ENCODE measurements at places on chromosomes 1 and 21.

- DNase-seq: no peak
Observed at GRCh38 chr1:203057911-203058675, 27.7 kb downstream of the MYOG start.

- DNase-seq: peak; percentile 45
Observed at GRCh38 chr1:43978551-43979260, at the start of gene B4GALT2. Gene B4GALT2, plus strand, starts transcription at chr1:43979210. Its CDS starts 1,951 bp downstream, at chr1:43981161.

DNA sequence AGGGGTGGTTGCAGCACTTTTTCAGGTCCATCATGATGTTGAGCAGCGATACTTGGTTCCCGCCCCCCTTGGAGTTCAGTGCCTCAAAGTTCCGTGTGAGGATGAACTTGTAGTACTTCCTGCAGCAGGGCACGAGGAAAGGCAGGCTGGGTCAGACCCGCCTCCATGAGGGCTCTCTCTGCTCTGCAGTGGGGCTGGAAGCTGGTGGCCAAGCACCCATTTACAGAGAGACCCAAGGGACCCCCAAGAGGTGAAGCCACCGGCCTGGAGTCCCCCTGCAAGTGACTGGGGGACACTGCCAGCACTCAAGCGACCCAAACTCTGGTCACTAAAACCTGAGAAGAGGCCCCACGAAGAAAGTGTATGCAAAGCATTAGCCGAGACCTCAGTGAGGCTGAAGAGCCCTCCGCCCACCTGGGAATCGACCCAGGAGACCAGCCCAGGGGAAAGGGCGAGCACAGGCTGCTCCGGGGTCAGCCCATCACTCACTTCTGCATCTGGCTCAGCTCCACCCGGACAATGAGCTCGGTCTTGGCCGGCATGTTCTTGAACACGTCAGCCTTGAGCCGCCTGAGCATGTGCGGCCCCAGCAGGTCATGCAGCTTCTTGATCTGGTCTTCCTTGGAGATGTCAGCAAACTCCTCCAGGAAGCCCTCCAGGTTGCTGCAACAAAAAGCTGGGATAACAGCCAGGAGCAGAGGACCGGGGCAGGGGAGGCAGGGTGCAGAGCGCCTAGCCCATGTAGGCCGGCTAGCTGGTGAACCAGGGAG is 45.2 kb downstream of the CHD5 start:
- DNase-seq: no peak

DNA sequence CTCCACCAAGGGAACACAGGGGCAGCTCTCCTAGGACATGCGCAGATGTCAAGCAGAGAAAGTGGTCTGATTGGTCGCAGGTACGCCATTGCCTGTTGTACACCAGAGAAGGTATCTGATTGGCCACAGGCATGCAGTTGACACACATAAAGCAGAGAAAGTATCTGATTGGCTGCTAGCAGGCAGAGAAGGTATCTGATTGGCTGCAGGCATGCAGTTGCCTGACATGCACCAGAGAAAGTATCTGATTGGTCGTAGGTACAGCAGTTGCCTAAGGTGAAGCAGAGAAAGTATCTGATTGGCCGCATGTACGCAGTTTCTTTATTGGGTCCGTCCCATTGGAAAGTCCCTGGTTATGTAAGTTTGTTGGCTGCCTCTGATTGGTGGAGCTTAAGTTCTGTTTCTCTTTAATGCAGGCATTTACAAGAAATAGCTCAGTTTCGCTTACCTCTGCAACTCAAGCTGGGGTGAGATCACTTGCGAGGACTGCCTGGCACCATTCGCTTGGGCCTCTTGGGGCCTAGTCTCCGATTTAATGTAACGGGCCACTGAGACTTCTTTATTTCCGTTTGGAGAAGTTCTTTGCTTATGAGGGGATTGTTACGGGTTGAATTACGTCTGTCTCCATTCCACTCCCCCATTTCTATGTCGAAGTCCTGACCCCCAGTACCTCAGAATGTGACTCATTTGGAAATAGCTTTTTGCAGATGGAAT is 74.2 kb downstream of the SIK1 start:
- peak; percentile 45 for DNase-seq

GRCh38 chr1:26832249-26832960 is 5.9 kb downstream of the ZDHHC18 start:
- DNase-seq: peak; percentile 20

- peak; percentile 26 for DNase-seq
Observed at GRCh38 chr21:46057111-46057709, 40.7 kb upstream of the COL6A2 start.

GRCh38 chr1:66947267-66947666 is 22.5 kb downstream of the MIER1 start:
- no peak for DNase-seq

- DNase-seq: no peak
Observed at GRCh38 chr1:28280501-28280900, 21.2 kb downstream of the SESN2 start.

GRCh38 chr21:45248893-45249381 is 38.8 kb downstream of the POFUT2 start:
- DNase-seq: no peak

- DNase-seq: no peak
Observed at GRCh38 chr1:117527566-117528102, 78.2 kb upstream of the TENT5C start.

DNA sequence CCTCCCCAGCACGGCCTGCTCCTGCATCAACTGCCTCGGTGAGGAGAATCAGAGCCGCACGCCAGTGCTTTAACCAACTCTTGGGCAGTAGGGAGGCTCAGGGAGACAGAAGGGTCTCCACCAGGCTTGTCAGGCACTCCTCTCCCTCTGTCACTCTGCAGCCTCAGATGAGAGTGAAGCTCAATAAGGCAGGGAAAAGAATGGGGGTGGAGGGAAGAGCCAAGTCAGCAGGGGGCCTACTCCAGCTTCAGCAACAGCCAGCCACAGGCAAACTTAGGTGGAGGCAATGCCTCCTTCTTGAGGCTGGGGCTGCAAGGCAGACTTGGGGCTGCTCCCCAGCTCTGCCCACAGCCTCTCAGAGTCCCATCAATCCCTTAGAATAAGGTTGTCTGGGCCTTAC is 51.8 kb upstream of the A3GALT2 start:
- DNase-seq: no peak

- no peak for DNase-seq
Observed at GRCh38 chr1:173580658-173581057, 22.2 kb downstream of the SLC9C2 start.

- no peak for DNase-seq
Observed at GRCh38 chr1:18852501-18852900, 7.0 kb downstream of the TAS1R2 start.

DNA sequence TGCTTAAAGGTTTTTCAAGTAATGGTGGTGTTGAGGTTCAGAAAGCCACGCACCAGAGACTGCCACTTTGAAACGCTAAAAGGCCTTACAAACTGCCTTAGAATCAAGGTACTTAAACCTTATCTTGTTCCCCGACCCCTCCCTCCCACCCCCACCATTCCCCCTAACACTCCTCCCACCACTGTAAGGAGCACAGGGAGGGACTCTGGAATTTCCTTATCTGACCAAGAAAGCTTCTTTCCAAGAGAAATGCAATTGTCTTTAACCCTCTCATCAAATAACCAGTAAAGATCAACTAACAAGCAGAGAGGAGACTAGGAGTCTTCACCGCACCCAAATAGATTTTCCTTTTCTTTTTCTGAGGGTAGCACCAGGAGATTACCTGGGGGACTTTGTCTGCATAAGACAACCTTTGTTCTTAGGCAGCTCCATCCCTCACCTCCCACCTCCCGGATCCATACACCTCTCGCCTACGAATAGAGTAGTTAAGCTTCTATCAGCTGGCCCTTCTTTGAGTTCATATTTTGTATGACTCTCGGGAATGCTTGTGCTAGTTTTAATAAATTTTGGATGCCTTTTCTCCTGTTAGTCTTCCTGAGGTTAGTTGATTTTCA is 137.7 kb upstream of the ADGRL2 start:
- no peak for DNase-seq

GRCh38 chr1:159077120-159077961 is 775 bp upstream of the AIM2 start:
- DNase-seq: peak; percentile 98

DNA sequence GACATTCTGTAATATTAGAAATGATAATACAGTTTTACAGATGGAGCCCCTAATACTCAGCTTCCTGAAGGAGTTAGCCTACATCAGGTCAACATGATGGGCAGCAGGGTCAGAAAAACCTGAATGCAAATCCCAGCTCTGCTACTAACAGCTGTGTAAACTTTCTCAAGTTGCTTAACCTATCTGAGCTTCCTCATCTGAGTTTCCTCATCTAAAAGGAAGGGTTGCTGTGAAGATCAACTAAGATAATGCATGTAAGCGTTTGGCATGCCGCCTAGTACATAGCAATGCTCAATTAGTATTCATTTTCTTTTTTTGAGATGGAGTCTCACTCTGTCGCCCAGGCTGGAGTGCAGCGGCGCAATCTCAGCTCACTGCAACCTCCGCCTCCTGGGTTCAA is 18.4 kb upstream of the DESI2 start:
- no peak for DNase-seq

DNA sequence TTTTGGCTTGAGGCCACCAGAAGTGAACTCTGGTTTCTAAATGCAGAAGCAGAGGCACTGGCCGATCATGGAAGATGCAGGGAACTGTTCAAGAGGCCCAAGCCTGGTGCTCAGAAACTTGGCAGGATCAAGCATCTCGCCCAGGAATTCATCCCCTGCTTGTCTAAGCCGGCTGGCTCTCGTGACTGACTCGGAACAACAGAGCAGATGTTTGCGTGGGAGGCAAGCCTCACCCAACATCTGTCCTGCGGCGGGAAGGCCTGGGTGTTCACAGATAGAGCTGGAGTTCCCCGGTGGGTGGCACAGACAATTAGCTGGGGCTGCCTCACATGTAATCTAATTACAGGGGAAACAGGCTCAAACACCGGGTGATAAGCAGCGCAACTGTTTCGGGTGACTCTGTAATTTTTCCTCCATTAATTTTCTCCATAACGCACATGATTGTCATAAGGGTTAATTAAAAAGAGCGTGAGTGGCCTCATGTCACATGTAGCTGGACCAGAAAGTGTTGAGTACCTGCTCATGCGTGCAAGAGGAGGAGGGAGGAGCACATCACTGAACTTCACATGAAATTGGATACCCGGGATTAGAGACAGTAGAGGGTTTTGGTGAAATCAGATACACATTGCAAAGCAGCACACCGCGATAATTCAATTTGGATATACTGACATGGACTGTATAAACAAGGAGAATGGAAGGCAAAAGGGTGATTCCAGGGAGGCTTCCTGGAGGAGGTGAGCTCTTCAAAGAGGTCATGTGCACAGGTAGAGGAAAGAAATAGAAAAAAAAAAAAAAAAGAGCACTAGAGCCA is 180.0 kb downstream of the ETS2 start:
- peak; percentile 11 for DNase-seq

- DNase-seq: no peak
Observed at GRCh38 chr1:173134029-173134428, 73.1 kb downstream of the TNFSF4 start.

Measured in CD4-positive, alpha-beta T cell treated with Interleukin-21 for 1 hour (primary cell).